Activated CD8-positive, alpha-beta T cell treated with anti-CD3 and anti-CD28 coated beads, Interleukin-2, amount 10 ng/mL, durations not matched to agents 7 days and 5 days (primary cell): ENCODE measurements at places on chromosomes 13 and 19.
A peak's percentile ranks its signal among the peaks of the same experiment; 100 is the strongest.

- DNase-seq = peak; percentile 72
Measured at GRCh38 chr19:45790942-45791341, 1.7 kb downstream of the DMWD start.

DNA sequence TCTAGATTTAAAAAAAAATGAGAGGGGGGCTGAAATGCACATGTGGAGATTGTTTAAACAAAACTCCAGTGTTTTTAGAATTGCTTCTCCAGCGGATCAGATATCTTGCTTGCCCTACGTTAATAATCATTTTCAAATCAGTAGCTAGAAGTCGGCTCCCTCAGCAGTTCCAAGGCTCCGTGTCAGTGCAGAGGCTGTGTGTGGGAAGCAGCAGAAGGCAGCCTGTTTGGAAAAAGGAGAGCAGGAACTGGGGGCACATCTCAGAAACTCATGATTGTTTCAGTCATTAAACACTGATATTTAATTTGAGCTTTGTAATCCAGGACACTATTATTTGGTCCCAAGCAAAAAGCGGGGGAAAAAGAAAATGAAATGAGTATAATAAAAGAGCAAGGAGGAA lies 50.9 kb downstream of the SOX21 start:
- DNase-seq = no peak

DNA sequence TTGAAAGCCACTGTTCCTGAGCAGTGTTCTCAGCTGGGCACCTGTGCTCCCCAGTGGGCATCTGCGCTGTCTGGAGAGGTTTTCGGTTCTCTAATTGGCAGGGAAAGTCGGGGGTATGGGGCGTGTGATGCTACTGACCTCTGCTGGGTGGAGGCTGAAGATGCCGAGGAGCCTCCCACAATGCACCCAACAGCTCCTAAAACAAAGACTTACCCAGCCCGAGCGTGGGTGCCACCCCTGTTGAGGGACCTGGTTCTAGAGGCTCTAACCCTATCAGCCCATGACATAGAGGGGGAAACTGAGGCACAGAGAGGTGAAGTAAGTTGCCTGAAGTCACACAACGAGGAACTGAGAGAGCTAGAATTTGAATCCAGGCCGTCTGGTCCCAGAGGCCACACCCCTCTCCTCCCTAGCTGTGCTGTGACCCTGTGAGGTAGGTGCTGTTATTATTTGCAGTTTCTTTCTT lies 2.3 kb downstream of the SPACA4 start:
- peak; percentile 71 for DNase-seq

DNA sequence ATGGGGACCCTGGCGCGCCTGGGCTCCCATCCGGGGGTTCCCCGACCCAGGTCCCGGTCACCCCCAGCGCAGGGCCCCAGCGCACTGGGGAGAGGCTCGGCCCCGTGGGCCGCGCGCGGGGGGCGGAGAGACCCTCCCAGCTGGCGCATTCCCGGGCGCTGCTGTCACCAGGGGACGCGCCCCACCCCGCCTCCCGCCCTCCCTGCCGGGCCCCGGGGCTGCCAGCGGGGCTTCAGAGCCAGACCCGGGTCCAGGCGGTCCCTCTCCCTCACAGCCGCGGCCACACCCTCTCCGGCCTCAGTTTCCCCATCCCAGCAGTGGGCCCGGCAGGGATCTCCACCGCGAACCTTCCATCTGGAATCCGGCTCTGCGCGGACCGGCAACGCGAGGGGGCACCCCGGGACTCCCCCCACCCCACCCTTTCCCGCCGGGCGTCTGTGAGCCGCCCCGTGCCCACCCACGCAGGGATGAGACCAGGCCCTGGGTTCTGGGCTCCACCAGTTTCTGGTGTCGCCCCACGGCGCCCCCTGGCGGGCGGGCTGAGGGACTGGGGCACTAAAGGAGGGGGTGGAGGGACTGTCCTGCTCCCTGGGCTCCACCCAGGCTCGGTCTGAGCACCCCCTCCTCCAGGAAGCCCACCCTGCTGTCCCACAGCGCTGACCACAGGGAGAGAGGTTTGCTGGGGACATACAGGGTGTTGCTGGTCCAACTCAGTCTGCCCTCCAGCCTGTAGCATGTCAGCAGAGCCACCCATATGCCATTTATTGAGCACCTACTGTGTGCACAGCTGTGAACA lies 878 bp upstream of the ADAMTSL5 start:
- DNase-seq = peak; percentile 72

DNA sequence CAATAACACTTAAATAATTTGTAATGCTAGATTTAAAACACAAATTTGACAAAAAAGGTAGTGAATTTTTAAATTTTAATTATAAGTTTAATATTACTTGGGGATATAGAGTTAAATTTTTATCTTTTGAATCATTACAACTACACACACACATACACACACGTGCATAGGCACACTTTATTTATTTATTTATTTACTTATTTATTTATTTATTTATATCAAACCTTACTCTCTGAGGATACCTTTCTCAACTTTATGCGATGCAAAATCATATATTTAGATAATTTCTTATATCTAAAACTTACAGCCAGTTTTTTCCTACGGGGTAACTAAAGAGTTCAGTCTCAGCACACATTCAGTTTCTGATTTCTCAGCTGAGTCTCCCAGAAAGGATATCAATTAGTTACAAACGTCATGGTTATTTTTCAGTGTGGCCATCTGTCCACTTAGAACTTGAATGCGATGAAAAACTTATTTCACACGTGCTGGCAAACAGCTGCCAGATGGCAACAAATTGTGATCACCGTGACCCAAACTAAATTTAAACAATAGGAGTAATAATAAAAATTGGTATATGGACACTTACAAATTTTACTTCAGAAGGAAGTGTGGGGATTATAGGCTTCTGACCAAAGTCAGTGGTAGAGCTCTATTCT lies 683.1 kb upstream of the PRR20A start:
- DNase-seq = no peak

GRCh38 chr13:108176685-108177274 lies 38.6 kb downstream of the LIG4 start:
- DNase-seq = peak; percentile 54

DNA sequence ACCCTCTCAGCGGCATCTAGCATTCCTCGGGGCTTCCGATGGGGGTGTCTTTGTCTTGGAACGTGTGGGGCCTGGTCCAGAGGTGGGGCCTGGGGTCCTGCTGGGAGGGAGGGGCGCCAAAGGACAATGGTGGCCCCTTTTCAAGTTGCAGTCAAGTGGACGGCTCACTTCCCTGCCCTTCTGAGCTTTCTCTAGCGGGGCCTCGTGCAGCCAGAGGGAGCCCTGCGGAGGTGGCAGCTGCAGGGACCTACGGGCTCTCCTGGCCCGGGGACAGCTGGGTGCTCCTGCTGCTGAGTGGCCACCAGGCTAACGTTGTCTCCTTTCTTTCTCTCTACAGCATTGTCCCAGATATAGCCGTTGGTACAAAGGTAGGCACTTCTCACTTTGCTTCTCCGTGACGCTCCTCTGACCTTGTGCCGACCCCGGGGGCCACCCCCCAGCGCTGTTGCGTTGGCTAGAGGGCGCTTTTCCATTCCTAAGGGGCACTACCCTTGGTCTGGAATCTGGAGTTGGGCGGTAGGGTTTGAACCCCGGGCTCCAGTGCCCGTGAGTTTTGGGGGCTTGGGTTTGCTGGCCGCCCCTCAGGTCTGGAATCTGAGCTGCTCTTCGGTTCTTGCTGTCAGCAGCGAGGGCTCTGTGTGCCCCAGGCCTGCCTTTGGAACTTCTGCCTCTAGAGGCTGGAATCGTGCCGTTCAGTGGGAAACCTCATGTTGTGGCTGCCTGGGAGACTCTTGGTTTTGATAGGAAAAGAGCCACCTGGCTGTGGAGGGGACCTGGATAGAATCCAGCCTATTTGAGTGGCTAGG lies 2.0 kb downstream of the PTBP1 start:
- DNase-seq = peak; percentile 38

DNA sequence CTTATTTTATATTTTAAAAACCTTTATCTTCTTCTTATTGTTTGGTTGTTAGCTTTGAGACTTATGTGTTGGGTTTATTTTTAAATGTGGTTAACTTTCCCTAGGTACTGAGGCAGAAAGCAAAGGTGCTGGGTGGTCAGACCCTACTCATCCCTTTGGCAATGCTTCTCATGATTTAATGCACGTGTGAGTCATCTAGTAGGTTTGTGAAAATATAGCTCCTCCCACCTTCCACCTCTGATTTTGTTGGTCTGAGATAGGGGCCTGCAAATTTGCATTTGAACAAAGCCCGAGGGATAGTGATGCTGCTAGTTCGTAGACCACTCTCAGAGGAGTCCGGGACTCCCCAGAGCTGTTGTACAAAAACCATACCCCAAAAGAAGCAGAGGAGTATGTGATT lies 771.3 kb upstream of the ARGLU1 start:
- no peak for DNase-seq

- no peak for DNase-seq
Measured at GRCh38 chr19:2803486-2804155, 16.0 kb upstream of the ZNF554 start.

DNA sequence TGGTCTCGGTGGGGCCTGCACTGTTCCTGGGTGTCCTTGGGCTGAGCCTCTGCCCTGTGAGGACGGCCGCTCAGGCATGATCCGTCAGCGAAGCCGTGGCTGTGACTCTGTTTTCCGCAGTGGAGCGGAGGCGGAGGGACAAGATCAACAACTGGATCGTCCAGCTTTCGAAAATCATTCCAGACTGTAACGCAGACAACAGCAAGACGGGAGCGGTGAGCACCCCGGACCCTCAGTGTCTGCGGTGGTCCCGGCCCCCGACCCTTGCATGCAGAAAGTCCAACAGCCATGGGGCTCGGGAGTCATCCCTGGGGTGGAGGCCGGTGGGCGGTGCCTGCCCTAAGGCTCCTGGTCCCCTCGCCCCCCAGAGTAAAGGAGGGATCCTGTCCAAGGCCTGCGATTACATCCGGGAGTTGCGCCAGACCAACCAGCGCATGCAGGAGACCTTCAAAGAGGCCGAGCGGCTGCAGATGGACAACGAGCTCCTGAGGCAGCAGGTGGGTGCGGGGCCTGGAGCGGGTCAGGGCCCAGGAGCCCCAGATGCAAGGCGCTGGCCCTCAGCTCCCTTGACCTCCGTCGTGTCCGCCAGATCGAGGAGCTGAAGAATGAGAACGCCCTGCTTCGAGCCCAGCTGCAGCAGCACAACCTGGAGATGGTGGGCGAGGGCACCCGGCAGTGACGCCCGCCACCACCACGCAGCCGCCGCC lies 3.6 kb upstream of the HAMP start:
- no peak for DNase-seq
